ENCODE measurements at places on chromosomes 13 and 19.

GRCh38 chr19:39031368-39032062, 834 bp downstream of the FBXO27 start:
- DNase-seq: peak; percentile 43

DNA sequence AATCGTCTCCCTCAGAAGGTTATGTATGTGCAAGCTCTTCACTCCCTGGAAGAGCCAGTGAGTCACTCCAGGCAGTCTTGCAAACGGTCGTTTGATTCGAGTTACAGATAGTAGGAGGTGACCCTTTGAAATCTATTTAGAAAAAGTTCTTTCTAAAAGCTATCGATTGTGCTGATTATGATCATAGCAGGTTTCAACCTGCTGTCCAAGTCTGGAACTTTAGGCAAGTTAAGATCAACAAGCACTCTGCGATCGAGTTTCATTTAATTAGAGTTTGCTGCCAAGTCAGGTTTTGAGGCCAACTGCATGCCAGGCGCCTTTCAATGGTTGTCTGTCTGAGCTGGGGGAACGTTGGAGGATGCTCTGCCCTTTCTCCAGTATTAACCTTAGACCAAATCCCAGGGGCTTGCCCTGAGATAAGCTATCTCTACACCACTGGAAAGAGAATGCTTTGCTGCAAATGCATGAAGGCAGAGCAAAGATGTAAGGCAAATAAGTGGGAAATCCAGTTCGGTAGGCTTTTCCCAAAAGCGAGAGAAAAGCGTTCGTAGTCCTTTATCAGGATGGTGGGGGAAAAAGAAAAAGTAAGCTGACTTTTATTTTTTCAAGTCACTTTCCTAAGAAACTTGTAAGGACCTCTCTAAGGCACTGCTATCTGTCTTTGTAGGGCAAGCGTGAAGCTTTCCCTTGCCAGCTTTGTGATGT, 287.5 kb downstream of the ATP8A2 start:
- no peak for DNase-seq

GRCh38 chr13:97757807-97758206, 195.7 kb upstream of the IPO5 start:
- DNase-seq: no peak

- DNase-seq: no peak
These were observed 557.6 kb downstream of the GPC6 start for GRCh38 chr13:93784191-93784590.

- DNase-seq: no peak
These were observed 7.7 kb downstream of the NFILZ start for GRCh38 chr19:8638078-8638619.

- DNase-seq: no peak
These were observed 39.3 kb downstream of the FGF9 start for GRCh38 chr13:21710163-21710562.

- no peak for DNase-seq
These were observed 647.1 kb upstream of the SLITRK6 start for GRCh38 chr13:86446311-86446710.

DNA sequence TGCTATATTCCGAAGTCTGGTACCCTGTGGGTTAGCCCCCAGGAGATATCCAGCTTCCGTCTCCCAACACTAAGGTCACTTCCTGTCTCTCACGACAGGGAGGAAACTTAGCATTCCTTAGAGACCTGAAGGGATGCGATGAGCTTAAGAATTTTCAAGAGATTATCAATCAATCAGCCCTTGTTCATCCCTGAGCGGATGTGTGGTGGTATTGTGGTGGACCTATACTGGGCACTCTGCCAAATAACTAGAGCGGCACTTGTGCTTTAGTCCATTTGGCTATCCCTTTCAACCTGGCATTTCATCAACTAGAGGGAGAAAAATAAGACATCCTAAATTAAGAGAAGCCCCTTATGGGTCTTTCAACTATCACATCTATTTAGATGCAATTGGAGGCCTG, 30.9 kb upstream of the ZNF562 start:
- no peak for DNase-seq

DNA sequence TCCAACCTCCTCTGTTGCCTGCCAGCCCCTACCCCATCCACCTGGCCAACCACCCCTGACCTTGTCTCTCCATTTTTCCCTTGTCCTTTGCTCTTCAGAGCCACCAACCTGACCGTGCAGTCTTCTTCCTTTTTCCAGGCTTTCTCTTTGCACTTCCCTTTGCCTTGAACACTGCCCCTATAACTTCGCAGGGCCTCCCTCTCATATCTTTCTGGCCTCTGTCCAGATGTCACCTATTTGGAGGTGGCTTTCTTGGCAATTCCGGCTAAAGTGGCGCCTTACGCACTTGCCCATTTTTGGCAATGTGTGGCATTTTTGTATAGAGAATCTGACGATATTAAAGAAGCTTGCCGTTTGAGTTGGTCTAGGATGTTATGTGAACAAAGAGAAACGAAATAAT, 844 bp downstream of the ZNF543 start:
- no peak for DNase-seq

DNA sequence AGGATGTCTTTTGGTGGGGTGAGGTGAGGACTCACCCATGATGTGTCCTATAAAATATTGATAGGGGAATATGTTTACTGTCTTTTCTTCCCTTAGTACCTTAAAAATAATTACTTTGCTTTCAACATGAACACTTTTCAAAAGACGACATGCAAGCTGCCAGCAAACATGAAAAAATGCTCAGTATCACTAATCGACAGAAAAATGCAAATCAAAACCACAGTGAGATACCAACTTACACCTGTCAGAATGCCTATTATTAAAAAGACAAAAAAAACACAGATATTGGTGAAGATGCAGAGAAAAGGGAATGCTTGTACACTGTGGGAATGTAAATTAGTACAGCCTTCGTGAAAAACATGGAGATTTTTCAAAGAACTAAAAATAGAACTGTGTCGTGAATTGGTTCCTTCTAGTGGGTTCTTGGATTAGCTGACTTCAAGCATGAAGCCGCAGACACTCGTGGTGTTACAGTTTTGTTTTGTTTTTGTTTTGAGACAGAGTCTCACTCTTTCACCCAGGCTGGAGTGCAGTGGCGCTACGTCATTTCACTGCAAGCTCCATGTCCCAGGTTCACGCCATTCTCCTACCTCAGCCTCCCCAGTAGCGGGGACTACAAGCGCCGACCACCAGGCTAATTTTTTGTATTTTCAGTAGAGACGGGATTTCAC, 160.9 kb downstream of the FGF9 start:
- no peak for DNase-seq

DNA sequence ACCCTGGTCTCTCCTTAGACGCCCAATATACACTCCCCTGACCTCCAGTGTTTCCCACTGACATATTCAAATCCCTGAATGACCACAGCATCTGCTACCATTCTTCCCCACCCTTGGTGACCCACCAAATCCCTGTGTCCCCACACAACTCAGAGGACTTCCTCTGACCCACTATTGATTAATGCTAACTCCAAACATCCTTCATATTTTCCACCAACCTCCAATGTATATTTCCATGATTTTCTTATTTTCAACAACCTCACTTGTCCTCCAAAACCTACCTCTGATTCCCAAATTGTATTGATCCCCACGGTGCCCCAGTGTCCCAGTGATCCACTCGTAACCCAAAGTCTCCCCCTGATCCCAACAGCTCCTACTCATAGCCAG, 526 bp upstream of the DMWD start:
- no peak for DNase-seq

DNA sequence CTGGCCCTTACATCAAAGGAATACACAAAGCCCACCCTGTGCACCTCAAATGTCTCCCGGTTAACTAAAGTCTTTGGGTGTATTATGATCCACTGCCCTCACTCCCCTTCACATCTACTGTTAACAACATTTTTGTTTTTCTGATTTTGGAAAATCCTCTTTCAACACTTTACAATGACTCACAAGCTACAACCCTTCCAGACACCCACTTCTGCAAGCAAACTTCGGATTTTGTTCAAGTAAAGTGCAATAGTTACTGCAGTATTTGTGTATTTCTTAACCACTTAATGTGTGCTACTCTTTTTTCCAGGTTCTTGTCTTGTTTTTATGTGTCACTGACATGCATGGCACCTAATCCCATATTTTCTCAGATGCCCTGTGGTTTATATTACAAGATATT, 101.1 kb downstream of the EDNRB start:
- no peak for DNase-seq

GRCh38 chr13:56953965-56954364, 186.8 kb upstream of the PRR20A start:
- DNase-seq: no peak

- no peak for DNase-seq
These were observed 1.0 kb downstream of the GPC5 start for GRCh38 chr13:91399189-91400062.

GRCh38 chr13:97629601-97630272, 195.8 kb downstream of the RAP2A start:
- DNase-seq: no peak

- no peak for DNase-seq
These were observed 38.9 kb downstream of the IRS2 start for GRCh38 chr13:109747524-109747923.

DNA sequence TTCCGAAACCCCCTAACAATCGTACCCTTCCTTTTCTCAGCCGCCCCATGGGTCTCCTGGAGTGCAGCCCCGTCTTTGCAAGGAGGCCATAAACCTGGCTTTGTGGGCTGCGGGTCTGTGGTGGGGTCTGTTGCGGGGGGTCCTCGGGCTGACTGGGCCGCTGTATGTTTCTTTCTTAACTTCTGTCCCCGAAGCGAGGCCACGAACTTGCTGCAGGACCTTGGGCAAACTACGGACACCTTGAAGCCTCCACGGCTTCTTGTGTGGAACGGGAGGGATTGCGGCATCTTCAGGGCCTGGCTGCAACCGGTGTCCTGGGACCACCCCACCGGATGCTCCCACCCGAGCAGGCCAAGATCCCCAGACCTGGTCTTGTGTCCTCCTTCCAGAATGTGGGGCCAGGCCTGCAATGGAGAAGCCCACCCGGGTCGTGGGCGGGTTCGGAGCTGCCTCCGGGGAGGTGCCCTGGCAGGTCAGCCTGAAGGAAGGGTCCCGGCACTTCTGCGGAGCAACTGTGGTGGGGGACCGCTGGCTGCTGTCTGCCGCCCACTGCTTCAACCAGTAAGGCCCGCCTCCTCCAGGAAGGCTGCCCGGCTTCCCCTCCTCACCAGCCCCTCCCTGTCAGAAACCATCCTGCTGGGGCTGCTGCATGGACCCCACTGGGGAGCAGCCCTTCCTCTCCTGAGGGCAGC, 12.0 kb downstream of the TIMM13 start:
- no peak for DNase-seq

DNA sequence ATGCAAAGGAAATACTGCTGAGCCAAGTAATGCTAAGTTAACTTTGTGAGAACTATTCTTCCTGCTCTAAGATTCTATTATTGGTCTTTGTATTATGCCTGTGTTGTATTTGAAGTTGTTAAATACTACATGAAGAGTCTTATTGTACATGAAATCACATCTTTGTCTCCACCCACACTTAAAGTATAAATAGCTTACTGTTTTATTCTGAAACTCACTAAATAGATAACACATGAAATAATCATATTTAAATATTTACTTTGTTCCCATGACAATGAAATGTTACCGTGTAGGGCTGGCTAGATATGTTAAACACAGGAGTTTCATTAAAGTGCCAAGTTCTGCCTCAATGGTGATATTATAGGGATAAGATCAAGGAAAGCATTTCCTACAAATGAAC, 562.1 kb upstream of the ATXN8OS start:
- no peak for DNase-seq

- no peak for DNase-seq
These were observed 119.4 kb upstream of the NBEA start for GRCh38 chr13:34822650-34823049.

- no peak for DNase-seq
These were observed 88.6 kb downstream of the SPACA7 start for GRCh38 chr13:112464720-112465119.

DNA sequence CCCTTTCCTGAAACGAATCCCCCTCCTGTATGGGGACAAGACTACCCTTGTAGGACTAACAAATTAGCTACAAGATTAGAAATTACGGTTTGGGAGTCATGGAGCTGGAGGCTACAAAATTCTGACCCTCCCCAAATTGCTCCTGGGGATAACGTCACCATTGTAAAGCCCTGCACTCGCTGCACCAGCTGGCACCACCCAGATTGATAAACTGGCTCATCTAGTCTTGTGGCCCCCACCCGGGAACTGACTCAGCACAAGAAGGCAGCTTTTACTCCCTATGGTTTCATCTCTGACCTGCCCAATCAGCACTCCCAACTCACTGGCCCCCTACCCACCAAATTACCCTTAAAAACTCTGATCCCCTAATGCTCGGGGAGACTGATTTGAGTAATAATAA, 150.6 kb upstream of the TSC22D1 start:
- no peak for DNase-seq

GRCh38 chr19:37920591-37921450, 13.8 kb downstream of the SIPA1L3 start:
- DNase-seq: no peak

- no peak for DNase-seq
These were observed 351.3 kb upstream of the TMTC4 start for GRCh38 chr13:101025925-101026324.

- no peak for DNase-seq
These were observed 118.9 kb downstream of the KL start for GRCh38 chr13:33135097-33135496.

- peak; percentile 75 for DNase-seq
These were observed at the start of gene ZSCAN1 for GRCh38 chr19:58033741-58034476. ZSCAN1 (plus strand) TSS chr19:58034025; CDS start chr19:58037837, 3,812 bp downstream.

GRCh38 chr13:80726868-80727267, 385.9 kb upstream of the SPRY2 start:
- peak; percentile 15 for DNase-seq

DNA sequence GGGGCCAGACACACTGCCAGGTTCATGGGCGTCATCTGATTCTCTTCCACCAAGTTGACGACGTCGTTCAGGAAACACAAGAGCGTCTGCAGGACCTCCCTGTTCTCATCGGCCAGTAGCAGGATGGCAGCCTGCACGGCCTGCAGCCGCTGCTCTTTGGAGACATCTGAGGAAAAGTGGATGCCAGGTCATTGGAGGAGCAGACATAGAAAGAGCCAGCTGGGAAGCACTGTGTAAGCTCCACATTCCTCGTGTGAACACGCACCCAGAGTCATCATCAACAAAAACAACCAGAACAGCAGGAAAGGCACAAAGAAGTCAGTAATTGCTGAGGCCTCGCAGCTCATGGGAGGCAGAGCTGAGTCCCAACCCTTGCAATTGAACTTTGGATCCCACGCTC, 96.5 kb downstream of the KL start:
- no peak for DNase-seq

DNA sequence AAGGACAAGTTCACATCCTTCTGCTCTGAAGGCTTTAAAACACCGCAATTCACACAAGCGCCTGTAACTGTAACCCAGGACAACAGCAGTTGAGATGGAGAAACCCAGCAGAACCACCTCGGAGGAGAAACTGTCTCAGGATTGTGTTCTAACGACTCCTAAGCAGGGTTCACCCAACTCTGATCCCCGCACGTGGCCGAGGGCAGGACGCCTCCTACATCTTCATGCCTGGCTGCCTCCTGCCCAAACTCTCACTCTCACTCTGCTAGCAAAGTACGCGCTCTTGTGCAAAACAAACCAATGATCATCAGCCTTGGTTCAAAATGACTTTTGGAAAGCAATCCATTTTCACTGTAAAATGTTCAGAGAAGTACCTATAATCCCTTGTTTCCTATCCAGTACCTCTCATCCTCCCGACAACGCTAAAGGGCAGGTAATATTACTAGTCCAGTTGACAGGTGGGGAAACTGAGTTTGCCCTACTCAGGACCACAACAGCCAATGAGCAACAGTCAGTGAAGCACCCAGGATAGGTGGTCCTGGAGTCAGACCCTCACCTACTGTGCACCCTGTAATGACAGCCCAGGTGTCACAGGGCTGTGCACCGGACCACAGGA, 25.6 kb downstream of the EPS15L1 start:
- no peak for DNase-seq

GRCh38 chr13:43089912-43090498, 66.6 kb downstream of the DNAJC15 start:
- DNase-seq: no peak

- no peak for DNase-seq
These were observed 24.6 kb downstream of the TPT1 start for GRCh38 chr13:45316338-45316737.
